ENCODE measurements at places on chromosomes 13 and 19. TPM values are rescaled to one million over a fixed set of nuclear protein-coding genes. Genes with fewer than 3 reads are reported as not detected.

GRCh38 chr13:114124431-114124830 lies 8.0 kb downstream of the RASA3 start:
- DNase-seq: no peak

- DNase-seq: no peak
Measured at GRCh38 chr13:25380741-25381324, 9.1 kb downstream of the ATP8A2 start.

The CASP14 gene
- total RNA-seq: not detected

GRCh38 chr13:71249011-71249410 lies 618.0 kb downstream of the DACH1 start:
- no peak for DNase-seq

- DNase-seq: peak; percentile 88
Measured at GRCh38 chr13:99281811-99282263, 23.7 kb upstream of the GPR18 start.

The RASGRP4 gene
- total RNA-seq: 0.81 TPM

DNA sequence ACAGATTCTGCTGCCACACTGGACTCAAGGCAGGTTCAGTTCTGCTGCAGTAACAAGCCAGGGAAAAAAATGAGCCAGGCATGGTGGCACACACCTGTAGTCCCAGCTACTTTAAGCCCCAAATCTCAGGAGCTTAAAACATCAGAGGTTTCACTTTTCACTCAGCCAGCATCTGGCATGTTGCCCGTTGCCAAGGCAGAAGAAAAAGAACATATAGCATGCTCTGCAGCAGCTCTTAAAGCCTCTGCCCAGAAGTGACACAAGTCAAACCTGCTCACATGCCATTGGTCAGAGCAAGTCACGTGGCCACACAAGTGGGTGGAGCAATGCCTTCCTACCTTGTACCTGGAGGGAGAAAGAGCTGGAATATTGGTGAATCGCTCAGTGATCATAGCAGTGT lies 14.7 kb upstream of the ADGRE5 start:
- peak; percentile 69 for DNase-seq

DNA sequence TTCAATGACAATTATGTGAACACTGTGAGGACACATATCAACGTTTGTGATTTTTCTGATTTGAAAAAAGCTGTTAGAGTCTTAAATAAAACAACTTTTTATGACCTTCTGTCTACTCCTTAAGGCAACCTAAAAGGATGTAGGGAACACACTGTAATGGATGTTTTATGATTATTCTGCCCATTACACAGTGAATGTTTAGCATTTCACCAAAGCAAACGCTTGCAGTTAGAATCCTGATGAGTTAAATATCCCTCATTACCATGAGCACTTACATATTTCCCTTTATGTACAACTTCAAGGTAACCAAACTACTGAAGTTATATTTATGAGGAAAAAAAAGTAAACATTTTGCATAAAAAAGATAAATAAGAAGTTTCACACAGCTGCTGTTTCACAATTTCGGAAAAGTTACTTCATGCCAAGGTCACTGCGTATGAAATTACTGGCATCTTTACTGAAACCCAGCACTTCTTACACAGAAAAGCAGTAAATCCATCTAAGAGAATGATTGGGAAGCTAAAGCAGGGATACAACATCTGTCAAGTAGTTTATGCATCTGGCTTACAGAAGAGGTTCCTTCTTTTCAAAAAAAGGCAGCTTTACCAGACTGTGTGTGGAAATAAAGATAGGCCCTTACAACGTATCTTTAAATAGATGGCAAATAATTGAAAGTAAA lies 733.7 kb upstream of the ATXN8OS start:
- no peak for DNase-seq

The NOSIP gene
- total RNA-seq: 23.2 TPM

- peak; percentile 63 for DNase-seq
Measured at GRCh38 chr19:50050406-50051227, 24.8 kb downstream of the ZNF473 start.

DNA sequence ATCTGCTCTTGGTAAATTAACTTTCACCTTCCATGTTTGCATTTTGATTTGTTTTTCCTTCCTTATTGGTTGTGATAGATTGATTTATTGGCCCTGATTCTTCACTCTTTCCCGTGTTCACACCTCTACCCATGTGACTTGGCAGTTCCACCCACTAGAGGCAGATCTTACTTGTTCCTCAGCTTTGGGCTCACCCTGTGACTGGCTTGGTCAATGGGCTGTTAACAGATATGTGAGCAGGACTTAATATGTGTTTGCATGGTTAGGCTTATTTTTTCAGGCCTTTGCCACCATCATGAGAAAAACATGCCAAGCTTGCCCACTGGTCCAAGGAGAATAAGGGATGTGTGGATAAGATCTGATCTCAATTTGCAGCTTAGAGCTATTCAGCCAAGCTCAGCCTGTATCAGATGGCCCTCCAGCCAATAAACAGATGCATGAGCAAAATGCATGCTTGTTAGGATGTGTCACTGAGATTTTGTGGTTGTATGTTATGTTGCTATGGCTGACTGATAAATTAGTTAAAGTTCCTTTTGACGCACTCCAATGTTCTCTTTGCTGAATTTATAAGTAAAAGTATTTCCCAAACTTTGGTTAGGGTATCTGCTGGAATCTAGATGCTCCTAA lies 48.0 kb downstream of the RGCC start:
- no peak for DNase-seq

GRCh38 chr13:84662491-84662890 lies 780.2 kb upstream of the SLITRK1 start:
- no peak for DNase-seq

The VSTM1 gene
- not detected for total RNA-seq

The ZNF726 gene
- 3.2 TPM for total RNA-seq

DNA sequence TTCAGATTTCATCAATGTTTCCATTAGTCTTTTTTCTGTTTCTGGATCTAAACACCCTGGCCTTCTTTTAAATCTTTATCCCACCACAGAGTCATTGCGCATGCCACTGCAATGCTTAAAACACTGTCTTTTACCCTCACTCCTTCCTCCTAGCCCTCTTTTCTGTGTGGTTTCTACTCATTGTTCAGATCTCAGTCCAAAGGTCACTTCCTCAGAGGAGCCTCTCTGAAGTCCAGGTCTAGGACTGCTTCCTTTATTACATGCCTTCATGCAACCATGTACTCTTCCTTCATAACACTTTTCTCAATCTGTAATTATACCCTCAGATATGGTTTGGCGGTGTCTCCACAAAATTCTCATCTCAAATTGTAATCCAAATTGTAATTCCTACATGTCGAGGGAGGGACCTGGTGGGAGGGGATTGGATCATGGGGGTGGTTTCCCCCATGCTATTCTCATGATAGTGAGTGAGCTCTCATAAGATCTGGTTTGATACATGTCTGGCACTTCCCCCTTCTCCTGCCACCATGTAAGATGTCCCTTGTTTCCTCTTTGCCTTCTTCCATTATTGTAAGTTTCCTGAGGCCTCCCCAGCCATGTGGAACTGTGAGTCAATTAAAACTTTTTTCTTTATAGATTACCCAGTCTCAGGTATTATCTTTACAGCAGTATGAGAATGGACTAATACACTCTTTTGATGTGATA lies 808.9 kb downstream of the DIAPH3 start:
- DNase-seq: no peak

DNA sequence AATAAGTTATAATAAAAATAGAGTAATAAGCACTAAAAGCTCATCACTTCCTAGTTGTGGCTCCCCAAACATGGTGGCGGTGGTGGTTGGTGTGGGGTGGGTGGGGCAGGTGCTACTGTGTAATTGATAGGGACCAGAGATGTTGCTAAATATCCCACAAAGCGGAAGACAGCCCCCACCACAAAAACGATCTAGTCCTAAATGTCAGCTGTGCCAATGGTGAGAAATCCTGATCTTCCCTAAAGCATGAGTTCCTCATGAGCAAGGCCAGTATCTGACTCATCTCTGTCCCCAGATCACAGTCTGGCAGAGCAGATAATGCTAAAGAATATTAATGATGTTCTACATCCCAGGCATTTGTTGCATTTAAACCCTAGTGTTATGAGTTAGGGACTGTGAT lies 1.9 kb upstream of the EDDM13 start:
- no peak for DNase-seq

- no peak for DNase-seq
Measured at GRCh38 chr13:97283888-97284287, 61.8 kb downstream of the MBNL2 start.

GRCh38 chr19:42420055-42420544 lies 7.1 kb downstream of the LIPE start:
- no peak for DNase-seq

The ICAM1 gene
- total RNA-seq: 12.3 TPM

- DNase-seq: no peak
Measured at GRCh38 chr19:2675892-2676291, 26.6 kb downstream of the GNG7 start.

The C19orf81 gene
- total RNA-seq: not detected

The CRB3 gene
- total RNA-seq: 56.1 TPM

DNA sequence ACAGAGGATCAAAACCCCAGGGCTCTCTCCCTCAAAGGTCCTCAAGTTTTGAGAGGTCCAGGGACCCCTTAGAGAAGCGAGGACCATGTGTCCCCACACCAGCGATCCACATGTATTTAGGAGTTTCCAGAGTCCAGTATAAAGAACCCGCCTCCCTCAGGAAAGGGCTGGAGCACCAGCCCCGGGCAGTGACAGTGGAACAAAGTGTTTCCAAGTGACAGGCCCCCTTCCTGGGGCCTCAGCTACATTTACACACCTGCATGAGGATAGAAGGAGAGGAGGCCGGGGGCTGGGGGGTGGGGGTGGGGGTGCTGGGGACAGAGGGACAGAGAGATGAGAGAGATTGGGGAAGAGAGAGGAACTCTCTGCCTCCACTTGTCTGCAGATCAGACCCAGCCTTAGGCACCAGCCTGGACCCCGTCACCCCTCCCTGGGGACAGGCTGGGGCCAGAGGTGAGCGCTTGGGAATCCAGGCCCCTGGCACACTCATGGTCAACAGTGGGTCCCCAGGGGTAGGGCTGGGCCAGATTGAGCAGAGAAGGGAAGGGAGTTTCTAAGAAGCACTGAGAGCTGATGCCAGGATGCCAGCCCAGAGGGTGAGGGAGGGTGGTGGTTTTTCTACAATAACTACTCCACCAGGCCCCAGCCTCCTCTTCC lies 802 bp downstream of the BCAM start:
- DNase-seq: no peak

GRCh38 chr13:51360489-51360888 lies 21.0 kb downstream of the SERPINE3 start:
- no peak for DNase-seq

DNA sequence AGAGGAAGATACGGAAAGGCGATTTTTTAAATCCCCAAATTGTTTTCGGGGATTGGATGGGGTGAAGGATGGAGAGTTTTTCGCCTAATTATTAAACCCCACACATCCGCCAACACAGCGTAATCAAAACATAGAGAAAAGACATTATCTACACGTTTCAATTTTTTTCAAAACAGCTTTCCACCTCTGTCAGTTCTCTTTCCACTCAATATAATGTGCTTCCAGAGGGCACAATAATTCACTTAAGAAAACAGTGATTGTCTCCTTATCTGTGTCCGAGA lies 435 bp upstream of the OBI1 start:
- DNase-seq: no peak

The IZUMO2 gene
- total RNA-seq: not detected

GRCh38 chr13:31427151-31428100 lies 227.7 kb downstream of the B3GLCT start:
- DNase-seq: no peak

DNA sequence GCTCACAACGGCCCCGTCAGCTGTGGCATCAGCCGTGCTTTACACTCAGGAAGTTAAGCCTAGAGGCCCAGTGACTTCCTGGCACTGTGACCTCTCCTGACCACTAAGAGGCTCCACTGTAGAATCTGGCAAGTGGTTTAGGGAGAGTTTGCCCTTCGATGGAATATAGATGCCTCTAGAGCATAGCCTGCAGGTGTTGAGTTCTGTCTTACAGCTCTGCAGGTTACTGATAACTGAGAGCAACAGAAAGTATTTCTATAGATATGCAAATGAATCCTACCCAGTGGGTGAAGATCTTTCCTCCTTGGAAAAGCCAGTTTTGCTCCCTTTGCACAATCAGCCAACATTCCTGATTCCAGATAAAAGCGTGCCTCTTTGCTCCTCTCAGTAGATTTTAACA lies 35.8 kb downstream of the ATP12A start:
- no peak for DNase-seq

The PLIN4 gene
- 51.2 TPM for total RNA-seq

DNA sequence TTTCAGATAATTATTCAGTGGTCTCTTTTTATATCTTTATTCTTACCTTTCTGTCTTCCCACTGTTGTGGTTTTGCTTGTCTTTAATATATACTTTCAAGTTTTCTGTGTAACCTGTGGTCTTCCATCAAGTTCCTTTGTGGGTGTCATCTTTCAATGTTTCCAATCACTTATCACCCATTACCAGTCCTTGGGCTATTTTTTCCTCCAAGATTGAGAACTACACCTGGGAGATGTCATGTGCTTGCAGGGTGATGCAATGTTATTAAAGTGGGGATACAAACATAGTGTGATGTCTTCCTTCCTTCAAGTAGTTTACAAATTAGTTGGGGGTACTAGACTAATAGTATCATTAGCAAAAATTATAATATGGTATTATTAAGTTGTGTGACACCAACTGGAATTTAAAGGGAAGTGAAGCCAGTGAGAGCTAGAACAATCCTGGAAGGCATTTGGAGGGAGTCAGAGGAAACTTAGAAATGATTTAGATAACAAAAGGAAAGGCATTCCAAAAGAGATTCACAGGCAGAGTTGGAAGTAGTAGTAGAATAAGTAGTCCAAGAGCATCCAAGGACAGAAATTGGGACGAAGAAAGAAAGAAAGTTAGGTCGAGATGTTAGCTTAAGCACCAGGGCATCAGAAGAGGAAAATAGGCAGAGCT lies 3.4 kb downstream of the FNDC3A start:
- DNase-seq: no peak

The SULT2B1 gene
- total RNA-seq: not detected

The ANGPTL4 gene
- 2.3 TPM for total RNA-seq

GRCh38 chr19:22595918-22596341 lies 38.2 kb upstream of the ZNF492 start:
- DNase-seq: no peak

The KLK7 gene
- total RNA-seq: not detected

GRCh38 chr13:67664502-67664901 lies 434.4 kb upstream of the PCDH9 start:
- DNase-seq: no peak

DNA sequence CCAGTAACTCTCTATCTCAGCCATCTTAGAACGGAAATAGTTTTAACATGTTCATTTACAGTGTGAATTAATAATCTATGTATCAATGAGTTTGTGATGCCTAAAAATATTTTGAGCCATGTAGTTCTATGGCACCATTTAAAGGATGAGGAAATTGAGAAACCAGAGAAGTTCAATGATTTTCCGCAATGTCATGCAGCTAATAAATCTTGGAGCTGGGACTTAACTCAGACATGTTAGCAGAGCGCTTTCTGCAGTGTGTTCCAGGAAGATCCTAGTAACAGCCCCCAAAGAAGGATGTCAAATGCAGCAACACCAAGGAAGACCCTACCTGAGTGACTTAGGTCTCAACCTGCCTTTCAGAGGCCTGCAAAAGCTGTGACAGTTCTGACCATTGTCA lies 99.3 kb upstream of the RAP2A start:
- DNase-seq: no peak

The PLK5 gene
- not detected for total RNA-seq

The AZU1 gene
- total RNA-seq: 0.15 TPM

GRCh38 chr13:73765651-73766384 lies 368.4 kb downstream of the KLF12 start:
- DNase-seq: peak; percentile 91
